Naive thymus-derived CD8-positive, alpha-beta T cell (primary cell): ENCODE measurements at places on chromosomes 2 and 18.

GRCh38 chr2:211854832-211855231 is 683.8 kb downstream of the ERBB4 start:
- DNase-seq, result no peak

- no peak for DNase-seq
Observed at GRCh38 chr2:46814160-46814961, 101.2 kb downstream of the MCFD2 start.

DNA sequence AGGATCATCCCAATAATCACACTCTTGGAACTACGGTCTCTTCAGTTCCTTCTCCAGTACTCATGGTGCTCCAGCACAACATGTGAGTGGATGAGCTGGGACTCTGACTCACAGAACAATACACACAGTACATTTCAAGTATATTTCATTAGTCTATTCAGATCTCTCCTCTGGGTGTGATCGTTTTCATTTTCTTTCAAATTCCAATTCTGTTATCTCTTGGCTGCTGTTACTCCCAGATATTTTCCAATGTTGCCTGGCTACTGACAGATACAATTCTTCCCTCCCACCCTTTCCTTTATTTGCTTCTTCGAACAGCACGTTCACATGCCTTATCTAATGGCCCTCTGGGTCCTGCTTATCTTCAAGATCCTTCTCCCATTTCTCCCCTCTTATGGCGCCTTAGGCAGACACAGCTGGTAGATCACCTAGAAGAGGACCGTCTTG is 216.0 kb downstream of the ACKR3 start:
- DNase-seq, result no peak

DNA sequence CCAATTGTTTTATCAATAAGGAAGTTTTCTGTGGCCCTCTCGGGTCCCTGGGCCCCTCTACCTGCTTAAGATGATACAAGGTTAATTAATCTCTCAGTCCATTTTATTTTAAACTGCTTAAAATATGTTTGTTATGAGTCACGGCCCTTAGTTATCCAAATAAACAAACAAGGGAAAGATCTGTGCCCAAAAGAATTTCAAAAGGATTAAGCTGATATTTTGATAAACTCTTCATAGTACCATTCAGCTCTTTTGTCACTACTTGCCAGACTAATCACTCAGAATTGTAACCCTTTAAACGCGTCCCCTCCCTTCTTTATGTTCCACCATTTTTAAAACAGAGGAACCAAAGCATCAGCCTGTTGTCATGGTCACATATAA is 144.7 kb upstream of the STK17B start:
- DNase-seq, result no peak

DNA sequence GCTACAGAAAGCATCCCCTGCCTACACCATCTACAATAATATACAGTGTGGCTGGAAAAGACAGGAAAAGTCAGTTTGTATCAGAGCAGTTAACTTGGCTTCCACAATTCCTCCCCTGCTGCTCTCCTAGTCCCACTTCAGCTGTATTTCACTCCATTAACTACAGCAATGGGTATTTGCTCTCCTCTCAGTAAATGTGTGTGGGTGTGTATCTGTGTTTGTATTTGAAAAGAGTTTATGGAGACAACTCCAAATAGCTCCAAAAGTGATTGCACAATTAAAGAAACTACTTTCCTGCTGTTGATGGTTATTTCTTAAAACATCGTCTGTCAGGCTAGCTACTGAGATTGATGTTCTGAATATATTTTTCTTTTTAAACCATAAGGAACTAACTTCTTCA is 333.7 kb upstream of the FIGN start:
- no peak for DNase-seq
